Omental fat pad (tissue), 4 donors: ENCODE measurements at places on chromosomes 6 and 20.

DNA sequence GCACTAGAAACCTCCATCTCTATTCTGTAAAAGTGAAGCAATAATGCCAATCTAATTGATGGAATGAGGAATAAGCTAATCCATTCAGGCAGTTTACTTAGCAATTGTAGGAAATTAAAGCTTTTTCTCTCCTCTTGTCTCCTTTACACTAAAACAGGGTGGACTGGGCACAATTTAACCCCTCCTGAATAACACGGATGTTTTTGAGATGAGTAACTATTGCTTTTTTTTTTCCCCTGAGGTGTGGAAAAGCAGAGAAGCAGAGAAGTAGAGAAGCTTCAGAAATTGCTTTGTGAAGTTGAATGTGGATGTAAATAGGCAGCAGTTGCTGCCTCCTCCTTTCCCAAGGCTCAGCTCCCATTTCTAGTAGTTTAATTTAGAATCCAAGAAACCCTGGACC, 40.0 kb upstream of the GCNT2 start:
- no peak for DNase-seq

DNA sequence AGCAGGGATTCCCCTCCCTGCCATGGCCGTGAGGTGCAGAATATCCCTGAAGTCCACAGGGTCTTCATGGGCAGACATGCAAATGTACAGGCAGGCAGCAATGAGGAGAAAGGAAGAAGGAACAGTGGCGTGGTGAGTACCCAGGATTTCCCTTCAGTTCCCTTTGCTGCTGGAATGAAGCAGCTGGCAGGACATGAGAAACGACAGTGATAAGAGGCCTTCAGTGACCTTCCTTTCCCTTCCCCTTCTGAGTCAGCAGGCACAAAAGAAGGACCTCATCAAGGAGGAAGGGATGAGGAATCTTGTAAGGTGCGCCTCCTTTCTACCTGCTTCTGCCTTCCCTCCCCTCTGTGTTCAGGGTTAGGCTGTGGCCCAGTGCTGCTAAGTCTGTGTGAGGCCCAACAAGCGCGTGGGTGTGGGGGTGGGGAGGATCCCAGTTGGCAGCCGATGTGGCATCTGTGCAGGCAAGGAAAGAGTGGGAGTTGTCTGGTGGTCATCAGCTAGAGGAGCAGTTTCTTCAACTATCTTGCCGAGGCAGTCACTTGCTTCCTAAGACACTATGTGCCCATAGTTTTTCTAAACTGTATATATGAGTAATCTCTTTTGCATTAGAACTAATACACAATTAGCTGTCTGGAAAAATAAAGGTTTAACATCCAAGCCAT, 29.5 kb upstream of the FBXO9 start:
- no peak for DNase-seq

GRCh38 chr20:17642404-17643269, 39.4 kb downstream of the RRBP1 start:
- DNase-seq: no peak

DNA sequence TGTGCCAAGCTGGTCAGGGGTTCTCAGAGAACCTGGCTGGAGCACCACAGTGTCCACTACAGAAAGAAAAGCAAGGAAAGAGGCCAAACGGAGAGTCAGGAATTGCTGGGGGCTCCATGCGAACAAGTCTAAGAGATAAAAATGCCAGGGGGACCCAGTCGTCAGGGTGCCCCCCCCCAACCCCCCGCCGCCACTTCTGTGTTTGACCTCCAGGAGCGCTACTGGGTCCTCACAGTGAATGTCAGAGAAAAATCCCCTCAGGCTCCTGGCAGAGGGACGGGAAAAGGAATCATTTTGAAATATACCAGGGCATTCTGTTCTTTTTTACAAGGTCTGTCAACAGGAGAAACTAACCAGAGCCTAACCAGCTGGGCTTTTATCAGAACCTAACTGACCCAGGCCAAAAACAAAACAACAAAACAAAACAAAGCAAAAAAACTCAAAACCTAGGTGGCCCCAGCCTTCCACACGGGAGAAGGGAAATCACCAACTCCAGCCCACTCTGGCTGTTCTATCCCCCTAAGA, 17.9 kb upstream of the NELFCD start:
- DNase-seq: no peak

DNA sequence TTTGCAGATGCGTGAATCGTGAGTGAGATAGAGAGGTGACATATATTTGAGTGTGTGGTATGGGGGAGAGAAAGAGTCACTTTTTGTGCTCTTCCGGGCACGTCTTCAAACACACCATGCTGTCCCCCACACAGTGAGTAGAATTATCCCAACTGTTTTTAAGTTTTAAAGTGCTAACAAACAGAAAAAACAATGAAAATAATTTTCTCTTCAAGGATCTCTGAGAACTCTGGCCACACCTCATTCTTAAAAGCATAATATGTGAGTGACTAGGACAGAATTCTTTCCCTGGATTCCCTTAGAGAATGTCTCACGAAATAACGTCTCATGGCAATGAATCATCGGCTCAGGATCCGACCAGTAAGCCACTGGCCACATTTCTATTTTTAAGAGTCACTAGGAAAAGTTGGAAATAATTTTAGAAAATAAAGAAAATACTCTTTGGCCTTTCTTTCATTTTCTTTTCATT, 235.7 kb upstream of the ZNF217 start:
- no peak for DNase-seq

DNA sequence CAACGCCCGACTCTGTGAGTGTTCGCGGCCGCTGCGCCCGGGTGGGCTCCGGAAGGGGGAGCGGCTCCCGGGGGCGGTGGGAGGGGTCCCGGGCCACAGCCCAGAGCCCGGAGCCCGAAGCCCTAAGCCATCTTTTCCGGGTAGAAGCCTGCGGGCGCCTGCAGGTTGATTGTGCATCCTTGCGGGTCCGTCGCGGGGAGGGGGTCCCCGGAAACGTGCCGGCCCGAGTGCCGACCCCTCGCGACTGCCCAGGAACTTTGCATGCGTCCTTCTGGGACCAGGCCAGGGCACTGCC, 413 bp downstream of the PTPRA start:
- DNase-seq: no peak

GRCh38 chr20:6044115-6044514, 9.7 kb downstream of the LRRN4 start:
- no peak for DNase-seq

DNA sequence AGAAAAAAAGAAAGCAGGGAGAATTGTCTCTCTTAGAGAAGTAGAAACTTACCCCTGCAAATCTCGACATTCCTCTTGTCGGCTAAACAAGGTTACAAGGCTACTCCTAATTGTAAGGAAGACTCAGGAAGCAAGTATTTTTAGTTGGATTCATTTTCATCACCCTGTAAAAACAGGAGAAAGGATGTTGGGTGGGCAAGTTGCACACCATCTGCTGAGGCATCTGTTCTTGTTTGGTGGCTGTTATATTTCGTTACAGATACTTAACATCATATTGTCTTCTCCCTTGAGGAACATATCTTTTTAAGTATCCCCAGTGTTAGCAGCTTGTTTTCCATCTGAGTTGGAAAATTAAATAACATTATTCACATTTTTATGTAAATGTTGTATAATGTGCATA, 187.5 kb downstream of the PLCB4 start:
- DNase-seq: no peak

DNA sequence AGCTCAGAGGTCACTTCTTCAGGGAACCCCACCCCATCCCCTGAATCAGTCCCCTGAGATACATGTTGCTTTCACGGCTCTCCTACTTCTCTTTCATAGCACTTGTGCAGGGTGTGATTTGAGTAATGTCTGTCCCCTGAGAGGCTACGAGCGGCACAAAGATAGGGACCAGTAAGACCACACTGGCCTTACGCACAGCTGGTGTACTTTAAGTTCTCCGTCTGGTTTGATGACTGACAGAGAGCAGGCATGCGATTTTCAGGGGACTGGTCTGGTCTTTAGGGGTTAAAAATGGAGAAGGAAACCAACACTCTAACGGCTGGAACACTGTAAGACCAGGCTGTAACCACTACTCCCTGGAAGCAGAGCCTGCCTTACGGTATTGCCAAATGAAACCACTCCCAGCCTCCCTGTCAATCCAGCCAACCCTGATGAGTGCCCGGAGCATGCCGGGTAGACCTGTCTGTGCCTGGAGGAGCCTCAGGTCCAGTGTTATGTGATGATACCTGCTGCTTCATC, 47.1 kb downstream of the ELMO2 start:
- no peak for DNase-seq

DNA sequence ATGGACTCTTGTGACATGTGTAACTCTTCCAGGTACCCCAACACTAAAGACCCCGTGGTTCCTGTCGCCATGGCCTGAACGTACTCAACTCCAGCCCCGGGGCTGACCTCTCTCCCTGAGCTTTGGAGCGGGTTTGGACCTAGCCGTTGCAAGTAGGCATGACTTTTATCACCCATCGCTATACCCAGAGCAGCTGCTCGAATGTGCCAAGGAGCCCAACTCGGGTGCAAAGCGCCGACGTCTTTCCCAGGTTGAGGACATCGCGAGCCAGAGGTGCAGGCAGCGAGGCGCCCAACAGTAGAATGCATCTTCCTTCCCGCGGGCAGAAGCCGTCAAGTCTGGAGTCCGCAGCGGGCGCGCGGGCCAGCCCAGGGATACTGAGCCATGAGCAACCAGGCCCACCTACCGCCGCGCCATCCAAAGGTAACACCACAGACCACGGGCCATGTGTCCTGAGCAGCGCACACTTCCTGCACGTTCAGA, 5.7 kb upstream of the LAMP5 start:
- DNase-seq: no peak

- DNase-seq: no peak
Observed at GRCh38 chr6:33724102-33725023, 12.9 kb upstream of the UQCC2 start.

- no peak for DNase-seq
Observed at GRCh38 chr6:84066536-84066935, 33.0 kb downstream of the MRAP2 start.

GRCh38 chr20:51482836-51483473, 59.6 kb downstream of the NFATC2 start:
- DNase-seq: no peak

- DNase-seq: no peak
Observed at GRCh38 chr6:113674075-113674474, 183.1 kb upstream of the MARCKS start.

- DNase-seq: no peak
Observed at GRCh38 chr20:1199212-1199873, 3.9 kb upstream of the C20orf202 start.

DNA sequence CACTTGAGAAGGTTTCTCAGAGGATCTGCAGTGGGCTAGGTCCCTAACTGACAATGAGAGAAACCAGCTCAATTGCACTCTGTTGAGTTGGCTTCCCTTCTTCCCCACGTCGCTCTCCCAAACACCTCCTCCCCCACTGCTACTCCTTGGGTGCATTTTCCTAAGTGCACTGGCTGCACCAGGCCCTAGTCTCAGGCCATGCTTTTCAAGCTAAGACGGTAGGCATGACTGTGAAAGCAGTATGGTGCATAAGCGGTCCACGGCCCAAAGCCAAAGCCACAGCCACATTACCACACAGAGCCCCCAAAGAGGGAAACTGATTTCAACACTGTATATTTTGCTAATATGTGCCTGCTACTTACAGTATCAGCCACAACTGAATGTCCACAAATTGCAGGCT, 62.1 kb upstream of the RBM24 start:
- DNase-seq: no peak

- DNase-seq: no peak
Observed at GRCh38 chr6:81772741-81773140, 20.3 kb upstream of the TENT5A start.

DNA sequence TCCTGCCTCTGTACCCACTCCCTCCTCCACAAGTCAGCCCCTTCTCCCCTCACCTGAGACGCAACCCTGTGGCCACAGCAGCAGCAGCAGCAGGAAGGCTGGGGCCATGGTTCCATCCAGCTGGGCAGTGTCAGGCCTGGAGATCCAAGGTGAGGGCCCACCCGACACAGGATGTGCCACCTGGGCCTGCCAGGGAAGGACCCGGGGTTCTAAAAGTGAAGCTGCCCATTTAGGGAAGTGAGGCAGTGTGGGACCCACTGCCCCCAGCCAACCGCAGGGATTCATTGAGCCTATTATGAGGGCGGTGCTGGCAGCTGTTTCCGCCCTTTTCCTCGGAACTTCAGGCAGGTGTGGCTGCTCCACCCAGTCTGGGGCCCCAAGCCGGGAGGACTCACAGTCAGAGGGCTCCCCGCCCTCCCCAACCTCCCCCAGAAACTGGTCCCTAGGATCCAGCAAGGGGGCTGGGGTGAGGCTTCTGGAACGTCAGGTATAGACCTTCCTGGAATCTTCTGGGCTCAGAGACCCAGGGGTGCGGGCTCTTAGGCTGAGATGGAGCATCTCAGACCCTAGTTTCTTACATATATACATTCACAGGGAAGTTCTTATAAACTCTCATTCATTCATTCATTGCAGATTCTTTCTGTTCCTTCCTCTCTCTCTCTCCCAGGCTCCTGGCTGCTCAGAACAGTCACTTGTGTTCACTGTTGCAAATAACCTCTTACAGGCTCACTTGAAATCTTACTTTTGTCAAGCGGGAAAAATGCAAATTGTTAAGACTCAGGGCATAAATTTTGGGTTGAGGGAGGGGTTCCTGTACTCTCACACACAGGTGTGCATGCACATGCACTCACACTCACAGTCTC, at the start of gene TREML2:
Gene TREML2, minus strand, starts transcription at position 249 of the 863 bp plus-strand sequence. Its CDS starts 141 bp downstream, at position 108.
- DNase-seq: no peak

DNA sequence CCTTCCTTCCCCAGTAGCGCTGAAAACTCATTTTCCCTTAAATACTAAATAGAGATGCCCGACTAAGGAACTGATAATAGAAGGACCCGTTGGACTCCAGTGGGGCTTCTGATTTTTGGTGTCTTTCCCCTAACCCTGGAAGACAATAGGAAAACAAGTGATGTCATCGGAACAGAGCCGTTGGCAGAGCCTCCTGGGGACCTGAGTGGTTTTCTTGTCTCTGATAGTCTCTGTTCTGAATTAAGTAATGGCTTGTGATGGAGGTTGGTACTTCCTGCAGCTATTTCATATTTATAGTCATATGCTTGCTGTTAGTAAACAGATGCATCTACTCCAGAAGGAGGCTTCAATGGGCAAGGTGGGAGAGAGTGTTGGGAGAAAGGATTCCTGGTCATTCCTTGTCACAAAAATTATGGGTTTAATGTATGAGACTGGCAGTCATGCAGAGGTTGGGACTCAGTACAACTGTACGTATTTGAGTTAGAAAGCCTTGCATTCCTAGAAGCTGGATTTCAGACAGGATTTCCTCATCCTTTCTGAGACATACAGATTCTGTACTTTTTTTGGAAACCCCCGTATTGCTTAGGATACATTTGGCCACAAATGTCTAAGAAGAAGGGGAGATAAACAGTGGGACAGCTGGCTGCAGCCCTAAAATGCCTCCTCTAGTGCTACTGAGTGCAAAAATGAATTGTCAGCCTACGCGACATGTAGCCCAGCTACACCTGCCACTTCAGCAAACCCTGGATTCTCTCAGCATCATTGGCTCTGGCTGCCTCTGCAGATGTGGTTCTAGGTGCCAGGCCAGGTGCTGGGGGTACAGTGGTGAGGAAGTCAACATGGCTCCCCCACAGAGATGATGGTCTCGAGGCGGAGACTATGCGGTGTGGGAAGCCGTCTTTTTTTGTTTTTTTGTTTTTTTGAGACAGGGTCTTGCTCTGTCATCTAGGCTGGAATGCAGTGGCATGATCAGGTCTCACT, 38.1 kb downstream of the CDS2 start:
- DNase-seq: no peak

GRCh38 chr6:52284460-52285176, at the start of gene MCM3:
Gene MCM3, minus strand, starts transcription at chr6:52284742. Its CDS starts 68 bp downstream, at chr6:52284674.
- DNase-seq: peak; percentile 89

- DNase-seq: no peak
Observed at GRCh38 chr6:121438869-121439268, 3.4 kb downstream of the GJA1 start.

- DNase-seq: no peak
Observed at GRCh38 chr6:39207416-39208222, 21.7 kb downstream of the KCNK5 start.
